Forelimb muscle (tissue), 1 donor: ENCODE measurements at places on chromosomes 12 and 14. TPM values are rescaled to one million over a fixed set of nuclear protein-coding genes. Genes with fewer than 3 reads are reported as not detected.

- no peak for DNase-seq
Measured at GRCh38 chr12:25806271-25806670, 152.2 kb upstream of the RASSF8 start.

- no peak for DNase-seq
Measured at GRCh38 chr12:106078358-106079010, 60.3 kb downstream of the NUAK1 start.

- no peak for DNase-seq
Measured at GRCh38 chr12:4091016-4091743, 182.4 kb upstream of the CCND2 start.

- DNase-seq = no peak
Measured at GRCh38 chr12:26846416-26846815, 13.4 kb upstream of the ITPR2 start.

DNA sequence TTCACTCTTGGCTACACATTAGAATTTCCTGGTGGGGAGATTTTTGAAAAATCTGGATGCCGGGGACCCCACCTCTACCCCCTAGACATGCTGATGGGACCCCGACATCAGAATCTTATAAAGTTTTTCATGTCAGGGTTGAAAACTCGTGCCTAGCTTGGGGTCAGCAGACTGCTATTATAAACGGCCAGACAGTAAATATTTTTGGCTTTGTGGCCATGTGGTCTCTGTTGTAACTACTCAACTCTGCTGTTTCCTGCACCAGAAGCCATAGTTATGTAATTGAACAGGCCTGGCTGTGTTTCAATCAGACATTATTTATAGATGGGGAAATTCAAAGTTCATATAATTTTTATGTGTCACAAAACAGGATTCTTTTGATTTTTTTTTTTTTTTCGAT is 41.6 kb downstream of the ACACB start:
- no peak for DNase-seq

- no peak for DNase-seq
Measured at GRCh38 chr14:54299410-54300363, 97.1 kb upstream of the CDKN3 start.

GRCh38 chr14:69910871-69911270 is 31.7 kb downstream of the SMOC1 start:
- no peak for DNase-seq

DNA sequence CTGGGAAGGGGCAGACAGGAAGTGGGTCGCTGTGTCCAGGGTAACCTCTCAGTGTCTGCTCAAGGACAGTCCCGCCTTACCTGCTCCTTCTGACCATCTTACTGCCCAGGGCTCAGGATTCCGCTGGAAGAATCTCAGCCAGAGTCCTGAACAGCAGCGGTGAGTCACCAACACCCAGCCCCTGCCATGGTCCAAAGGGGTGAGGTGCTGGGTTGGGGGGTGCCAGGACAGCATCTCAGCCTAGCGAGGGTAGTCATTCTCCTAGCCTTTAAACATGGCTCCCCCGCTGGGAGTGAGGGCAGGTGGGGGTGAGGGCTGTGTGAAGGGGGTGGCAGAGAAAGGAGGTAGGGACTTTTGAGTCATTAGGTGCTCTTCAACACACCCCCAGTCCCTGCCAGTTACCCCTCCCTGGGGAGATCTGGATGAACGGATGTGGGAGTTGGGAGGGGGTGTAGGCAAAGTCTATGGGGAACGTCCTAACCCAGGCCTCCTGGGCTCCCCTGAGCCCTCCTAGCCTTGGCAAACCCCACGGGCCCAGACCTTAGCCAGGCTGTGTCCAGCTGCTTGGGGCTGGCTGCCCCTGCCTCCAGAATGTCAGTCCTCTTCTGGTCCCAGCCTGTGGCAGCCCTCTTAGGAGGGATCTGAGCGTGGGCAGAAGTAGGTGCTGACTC is 2.5 kb downstream of the TAMALIN start:
- no peak for DNase-seq

- DNase-seq = no peak
Measured at GRCh38 chr12:27001663-27002062, 12.5 kb downstream of the TM7SF3 start.

- DNase-seq = no peak
Measured at GRCh38 chr14:86243158-86243557, 713.2 kb downstream of the FLRT2 start.

DNA sequence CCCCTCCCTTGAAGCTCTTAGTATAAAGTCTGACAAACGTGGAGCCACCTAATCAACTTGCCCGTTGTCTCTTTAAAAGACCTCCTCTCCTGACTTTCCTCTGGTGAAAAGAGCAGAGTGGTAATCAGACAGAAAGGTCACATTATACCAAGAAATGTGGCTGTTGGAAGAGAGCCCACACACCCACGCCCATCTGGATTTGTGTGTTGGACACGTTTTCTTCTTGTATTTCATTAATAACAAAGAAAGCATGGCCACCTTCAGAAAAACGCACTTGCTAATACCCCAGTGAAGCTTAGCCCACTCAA is 41.3 kb downstream of the CCDC60 start:
- DNase-seq = no peak

- no peak for DNase-seq
Measured at GRCh38 chr12:28145216-28145615, 45.0 kb upstream of the CCDC91 start.

- no peak for DNase-seq
Measured at GRCh38 chr14:77040741-77041653, 12.5 kb upstream of the IRF2BPL start.

DNA sequence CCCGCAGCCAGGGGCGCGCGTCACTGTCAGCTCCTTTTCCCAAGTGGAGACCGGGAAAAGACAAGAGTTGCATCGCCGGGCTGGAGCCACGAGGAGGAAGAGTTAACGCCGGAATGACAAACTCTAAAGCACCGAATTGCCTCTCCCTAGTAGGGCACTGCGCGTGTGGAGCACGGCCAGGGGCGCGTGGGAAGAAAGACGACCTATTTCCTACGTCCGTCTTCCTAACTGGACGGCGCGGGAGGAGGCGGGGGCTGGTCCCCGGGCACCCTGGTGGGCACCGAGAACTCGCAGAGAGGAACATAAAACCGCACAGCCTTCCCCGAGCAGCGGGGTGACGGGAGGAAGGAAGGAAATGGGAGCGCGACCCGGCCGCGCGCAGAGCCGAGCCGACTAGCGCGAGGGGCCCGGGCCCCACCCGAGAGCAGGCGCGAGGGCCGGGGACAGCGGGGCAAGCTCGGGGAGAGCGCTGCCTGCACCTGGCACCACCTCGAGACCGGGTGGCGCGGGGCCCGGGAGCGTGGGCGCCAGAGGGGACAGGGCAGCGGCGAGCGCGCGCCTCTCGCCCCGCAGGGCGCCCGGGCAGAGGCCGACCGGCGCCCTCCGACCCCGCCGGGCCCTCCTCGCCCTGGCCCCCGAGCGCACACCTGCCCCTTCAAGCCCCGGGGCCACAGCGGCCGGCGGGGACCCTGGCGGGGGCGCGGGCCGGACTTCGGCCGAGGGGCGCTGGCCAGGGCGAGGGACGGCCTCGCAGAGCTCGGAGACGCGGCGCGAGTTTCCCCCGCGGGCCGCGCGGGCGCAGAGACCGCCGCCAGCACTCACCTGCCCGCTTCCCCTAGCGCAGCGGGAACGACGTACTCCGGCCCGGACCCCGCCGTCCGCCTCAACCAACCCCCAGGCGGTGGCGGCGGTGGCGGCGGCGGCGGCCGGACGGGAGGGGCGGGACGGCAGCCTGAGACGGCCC is at the start of gene SETD3:
Gene SETD3, minus strand, starts transcription at position 954 of the 964 bp plus-strand sequence. CDS start 15,054 bp downstream, outside the sequence.
- no peak for DNase-seq

DNA sequence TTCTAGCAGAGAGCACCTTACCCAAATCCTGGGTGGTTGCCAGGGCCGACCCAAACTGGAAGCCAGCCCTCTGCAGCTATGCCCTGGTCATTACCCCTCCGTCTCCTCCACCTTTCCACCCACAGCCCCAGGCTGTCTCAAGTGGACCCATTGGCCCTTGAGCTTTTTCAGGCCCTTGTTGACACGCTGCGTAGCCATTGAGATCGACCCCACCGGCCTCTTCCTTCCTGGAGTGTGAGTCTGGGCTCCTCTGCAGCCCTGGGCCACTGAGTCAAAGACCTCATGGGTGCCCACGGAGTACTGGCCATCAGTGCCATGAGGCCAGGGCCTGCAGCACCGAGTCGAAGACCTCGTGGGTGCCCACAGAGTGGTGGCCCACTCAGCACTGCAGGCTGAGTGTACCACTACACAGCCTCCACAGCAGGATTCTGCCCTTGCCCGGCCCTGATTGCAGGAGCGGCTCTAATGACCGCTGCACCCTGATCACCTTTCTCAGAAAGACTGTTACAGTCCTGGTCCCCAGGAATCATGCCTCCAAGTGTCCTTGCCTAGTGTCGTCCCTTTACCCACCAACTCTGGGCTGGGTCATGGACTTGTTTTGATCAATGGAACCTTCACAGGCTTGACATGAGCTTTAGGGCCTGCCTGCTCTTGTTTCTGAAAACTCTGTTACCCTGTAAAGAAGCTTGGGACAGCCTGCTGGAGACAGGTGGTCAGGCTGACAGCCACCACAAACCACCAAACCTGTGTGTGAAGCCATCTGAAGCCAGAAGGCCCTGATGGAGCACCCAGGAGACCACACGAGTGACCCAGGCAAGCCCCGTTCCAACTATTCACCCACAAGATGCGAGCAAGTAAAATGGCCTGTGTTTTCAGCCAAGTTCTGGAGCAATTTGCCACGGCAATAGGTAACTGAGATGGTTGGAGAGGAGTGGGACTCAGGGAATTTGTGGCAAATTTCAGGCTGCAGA is 39.6 kb upstream of the TRAF3 start:
- DNase-seq = no peak

DNA sequence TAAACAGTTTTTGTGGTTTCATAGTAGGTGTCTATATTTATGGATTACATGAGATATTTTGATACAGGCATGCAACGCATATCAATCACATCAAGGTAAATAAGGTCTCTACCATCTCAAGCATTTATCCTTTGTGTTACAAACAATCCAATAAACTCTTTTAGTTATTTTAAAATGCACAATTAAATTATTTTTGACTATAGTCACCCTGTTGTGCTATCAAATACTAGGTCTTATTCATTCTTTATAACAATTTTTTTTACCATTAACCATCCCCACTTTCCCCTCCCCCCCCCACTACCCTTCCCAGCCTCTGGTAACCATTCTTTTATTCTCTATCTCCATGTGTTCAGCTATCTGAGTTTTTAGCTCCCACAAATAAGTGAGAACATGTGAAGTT is 175.7 kb upstream of the FBXO33 start:
- DNase-seq = no peak

- DNase-seq = no peak
Measured at GRCh38 chr12:25058658-25059058, 109.8 kb upstream of the BCAT1 start.

- no peak for DNase-seq
Measured at GRCh38 chr14:67487937-67488893, at the start of gene TMEM229B. TMEM229B (minus strand) TSS chr14:67488721; CDS start chr14:67473923, 14,798 bp downstream.

DNA sequence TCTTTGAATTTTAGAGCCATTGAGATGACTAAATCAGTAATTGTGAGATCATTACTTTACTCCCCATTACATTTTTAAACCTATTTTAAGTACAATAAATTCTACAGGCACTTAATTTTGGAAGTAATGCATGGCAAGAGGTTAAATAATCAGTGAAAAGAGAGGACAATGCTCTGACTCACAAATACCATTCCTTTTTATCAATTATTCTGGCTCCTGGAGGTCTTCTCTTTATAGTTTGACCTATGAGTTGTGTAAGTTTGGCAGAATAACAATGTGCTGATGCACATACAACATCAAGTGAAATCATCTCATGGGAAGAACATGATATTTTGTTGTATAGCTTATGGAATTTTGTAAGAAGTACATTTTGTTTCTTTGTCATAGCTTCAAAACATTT is 166.7 kb downstream of the TMTC3 start:
- DNase-seq = no peak

- no peak for DNase-seq
Measured at GRCh38 chr14:97655169-97655948, 858.2 kb downstream of the VRK1 start.

DNA sequence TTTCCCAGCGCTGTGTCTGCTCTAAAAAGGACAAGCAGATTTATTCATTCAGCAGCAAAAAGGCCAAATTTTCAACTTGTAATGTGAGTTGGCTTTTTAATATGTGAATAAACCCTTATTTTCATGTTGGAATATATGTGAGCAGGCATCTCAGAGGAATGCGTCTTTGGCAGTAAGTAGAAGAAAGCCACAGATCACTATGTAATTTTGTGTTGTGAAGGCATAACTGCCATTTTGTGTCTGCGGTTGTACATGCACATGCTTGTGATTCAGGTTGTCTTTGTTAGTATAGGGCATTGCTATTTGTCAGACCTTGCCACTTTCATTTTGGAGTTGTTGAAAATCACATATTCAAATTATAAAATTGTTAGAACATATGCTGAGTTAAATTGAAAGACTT is 398.8 kb upstream of the RGS6 start:
- no peak for DNase-seq

DNA sequence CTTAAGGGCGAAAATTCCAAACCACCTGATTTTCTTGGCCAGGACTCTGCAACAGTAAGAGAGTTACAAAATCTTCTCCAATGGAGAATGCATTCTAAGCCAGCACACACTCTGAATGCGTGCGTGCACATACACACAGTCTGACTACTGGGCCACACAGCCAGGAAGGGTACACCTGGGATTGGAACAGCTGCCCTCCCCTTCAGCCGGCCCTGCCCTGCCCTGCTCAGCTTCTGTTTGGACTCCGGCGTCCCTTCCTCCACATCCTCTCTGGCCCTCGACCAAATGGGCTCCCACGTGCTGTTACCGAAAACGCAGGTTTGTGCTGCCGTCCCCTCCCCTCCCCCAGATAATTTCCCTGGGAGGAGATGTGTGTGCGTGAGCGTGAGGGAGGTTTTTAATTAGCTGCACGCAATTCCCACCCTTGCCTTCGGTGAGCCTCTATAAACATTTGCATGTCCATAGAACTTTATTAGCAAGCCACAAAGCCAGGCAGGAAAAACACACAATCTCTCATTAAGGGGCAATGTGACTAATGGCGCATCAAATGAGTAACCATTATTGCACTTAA is 43.0 kb downstream of the CCNK start:
- no peak for DNase-seq

GRCh38 chr12:9977916-9978315 is 6.7 kb downstream of the CLEC12A start:
- no peak for DNase-seq

GRCh38 chr12:111544032-111544431 is 55.1 kb downstream of the ATXN2 start:
- DNase-seq = no peak

GDF3 gene
- not detected for polyA plus RNA-seq

RFLNA gene
- 6.1 TPM for polyA plus RNA-seq

DLGAP5 gene
- polyA plus RNA-seq = 8.6 TPM

HIGD1C gene
- 0.48 TPM for polyA plus RNA-seq

TAS2R7 gene
- not detected for polyA plus RNA-seq

IL22 gene
- polyA plus RNA-seq = not detected

OAS1 gene
- polyA plus RNA-seq = 1.8 TPM

ZBTB1 gene
- 27.2 TPM for polyA plus RNA-seq

CLEC1A gene
- 2.9 TPM for polyA plus RNA-seq
